ENCODE measurements at places on chromosomes 1 and 21.

- no peak for DNase-seq
Measured at GRCh38 chr1:47031059-47031458, 7.6 kb downstream of the CYP4X1 start.

DNA sequence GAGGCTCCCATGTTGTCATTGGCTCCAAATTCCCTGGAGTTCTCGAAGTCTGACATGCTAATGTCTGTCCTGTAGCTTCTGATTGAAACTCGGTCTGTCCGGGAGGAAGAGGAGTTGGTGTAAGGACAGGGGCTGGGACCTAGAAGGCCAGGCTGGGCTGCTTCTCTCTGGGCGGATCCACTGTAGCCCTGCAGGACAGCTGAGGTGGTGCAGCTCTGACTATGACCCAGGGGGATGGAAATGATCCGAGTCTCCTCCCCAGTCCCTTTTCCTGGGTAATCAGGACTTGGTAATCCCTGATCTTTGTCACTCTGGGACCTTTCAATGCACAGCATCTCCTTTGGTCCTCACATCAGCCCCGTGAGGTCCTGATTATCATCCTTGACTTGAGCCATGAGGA, 10.0 kb upstream of the FCMR start:
- no peak for DNase-seq

- DNase-seq, result no peak
Measured at GRCh38 chr1:87212431-87213134, 116.1 kb upstream of the LMO4 start.

DNA sequence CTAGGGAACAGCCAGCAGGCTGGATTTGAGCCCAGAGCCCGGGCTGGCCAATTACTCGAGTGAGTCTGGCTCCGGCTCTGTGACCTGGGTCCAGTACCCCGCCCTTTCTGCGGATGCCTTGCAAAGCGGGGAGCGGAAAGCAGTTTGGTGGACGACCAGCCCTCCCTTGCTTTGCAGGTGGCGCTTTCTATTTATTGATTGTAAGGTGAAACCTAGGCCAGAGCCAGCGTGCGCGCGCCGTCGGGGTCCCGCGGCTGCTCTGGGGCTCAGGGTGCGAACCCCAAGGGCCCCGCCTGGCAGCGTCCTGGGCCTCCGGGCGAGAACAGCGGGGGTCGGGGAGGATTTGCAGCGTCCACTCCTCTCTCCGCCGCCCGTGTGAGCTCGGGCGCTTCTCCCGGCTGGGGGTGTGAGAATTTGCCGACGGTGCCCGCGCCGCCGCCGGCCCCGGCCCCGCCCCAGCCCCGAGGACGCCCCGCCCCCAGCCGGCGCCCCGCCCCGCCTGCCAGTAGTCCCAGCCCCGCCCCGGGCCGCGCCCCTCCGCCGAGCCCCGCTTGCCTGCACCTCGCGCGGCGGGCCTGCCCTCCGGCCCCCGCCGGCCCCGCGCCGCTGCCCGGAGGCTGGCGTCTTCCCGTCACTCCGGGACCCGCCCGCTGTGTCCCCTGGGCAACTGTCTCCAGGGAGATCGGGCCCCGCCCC, 37.6 kb downstream of the PIK3CD start:
- DNase-seq, result no peak

DNA sequence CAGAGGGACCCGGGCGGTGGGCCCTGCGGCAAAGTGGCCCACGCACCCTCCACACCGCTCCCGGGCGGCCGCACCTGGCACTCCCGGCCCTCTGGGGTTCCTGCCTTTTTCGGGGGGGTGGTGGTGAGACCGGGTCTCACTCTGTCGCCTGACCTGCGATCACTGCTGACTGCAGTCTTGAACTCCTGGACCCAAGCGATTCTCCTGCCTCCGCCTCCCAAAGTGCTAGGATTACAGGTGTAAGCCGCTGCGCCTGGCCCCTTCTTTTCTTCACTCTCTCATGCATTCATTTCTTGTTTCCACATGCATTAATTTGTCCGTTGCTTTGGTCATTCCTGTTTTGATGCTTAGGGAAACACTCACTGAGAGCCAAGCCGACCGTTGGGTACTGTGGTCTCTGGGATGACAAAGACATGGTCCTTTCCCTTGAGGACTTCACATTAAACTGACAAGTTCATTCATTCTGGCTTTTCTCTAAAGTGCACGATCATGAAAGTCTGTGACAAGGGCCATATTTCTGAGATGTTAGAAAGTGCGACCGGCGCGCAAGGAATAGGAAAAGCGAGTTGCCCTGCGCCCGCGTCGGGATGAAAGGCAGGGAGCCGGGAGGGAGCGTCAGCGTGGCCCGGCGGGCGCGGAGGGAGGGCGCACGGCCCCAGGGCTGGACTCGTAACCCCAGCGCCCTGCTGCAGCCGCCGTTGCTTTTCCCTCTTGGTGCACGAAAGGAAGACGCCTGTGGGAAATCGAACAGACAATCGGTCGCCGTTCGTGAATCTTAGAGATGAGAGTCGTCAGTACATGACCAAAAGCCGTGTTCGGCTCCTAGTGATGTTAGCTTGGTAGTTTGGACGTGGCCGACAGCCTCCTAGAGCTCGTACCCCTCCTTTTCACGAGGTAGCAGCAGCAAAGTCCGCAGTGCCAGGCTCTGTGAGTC, 1.0 kb upstream of the MCOLN2 start:
- DNase-seq, result no peak

- DNase-seq, result no peak
Measured at GRCh38 chr1:212623603-212624002, 15.0 kb downstream of the ATF3 start.

All from GM04504 (cell line).